Heart right ventricle (tissue), 16 donors: ENCODE measurements at places on chromosomes 16 and 17.

- peak; percentile 69 for DNase-seq
Observed at GRCh38 chr17:39547713-39548478, 59.8 kb downstream of the NEUROD2 start.

DNA sequence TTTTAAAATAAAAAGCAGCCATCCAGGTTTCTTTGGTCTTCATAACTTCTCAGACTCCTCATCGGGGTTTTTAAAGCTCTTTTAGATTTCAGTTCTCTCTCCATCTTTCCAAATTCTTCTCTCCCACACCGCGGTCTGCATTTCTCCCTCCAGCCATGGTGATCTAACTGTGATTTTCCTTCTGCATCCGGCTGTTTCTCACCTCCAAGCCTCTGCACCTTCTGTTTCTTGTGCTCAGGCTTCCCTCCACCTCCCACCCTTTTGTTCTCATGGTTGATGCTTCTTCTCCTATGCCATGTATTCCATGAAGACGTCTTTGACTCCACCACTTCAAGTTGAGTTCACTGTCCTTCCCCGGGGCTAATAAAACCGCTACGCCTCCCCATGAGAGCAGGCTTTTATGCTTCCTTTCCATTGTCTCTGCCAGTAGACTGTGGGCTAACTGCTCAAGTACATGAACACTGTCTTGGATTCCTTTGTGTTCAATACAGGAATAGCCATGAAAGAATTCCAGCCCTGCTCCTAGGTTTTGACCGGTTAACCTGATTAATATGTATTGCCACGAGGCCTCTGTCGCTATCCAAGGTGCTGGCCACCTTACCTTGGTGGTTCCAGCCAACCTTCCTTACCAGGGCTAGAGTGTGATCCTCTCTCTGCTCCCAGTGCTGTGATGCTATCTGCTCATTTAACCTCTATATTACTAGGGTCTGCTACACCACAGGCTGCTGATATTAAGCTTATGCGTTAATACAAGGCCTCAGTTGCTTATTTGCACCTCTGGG lies 625.1 kb downstream of the HS3ST4 start:
- no peak for DNase-seq

- no peak for DNase-seq
Observed at GRCh38 chr17:79041041-79041570, 17.1 kb downstream of the C1QTNF1 start.

DNA sequence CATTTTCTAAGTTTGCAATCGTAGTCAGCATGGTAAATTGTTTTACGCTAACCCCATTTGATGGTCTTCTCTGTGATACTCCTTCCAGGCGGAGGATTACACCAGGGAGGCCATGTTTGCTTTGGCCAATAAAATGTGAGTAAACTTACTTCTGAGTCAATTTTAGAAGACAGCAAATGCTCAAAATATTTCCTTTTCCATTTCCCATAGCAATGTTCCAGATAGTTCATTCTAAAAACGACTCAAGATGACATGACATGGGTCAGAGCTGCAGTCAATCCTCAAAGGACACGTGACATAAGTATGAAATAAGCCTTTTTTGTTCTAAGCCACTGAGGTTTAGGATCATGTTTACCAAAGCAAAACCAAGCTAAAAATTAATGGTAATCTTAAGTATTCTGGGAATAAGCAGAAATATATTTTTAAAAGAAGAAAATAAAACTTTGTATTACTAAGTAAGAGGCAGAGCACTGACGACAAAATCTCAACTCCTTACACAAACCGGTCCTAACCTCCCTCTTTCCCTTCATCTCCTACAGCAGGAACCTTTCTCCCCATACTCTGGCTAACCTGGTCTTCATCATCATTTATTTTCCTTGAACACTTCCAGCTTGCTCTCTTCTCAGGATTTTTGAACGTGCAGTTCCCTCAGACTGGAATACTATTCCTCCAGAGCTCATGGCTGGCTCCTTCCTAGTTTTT lies 266.2 kb downstream of the CEP112 start:
- DNase-seq, result no peak

GRCh38 chr16:10253409-10253808 lies 71.2 kb upstream of the GRIN2A start:
- DNase-seq, result no peak

GRCh38 chr16:76532188-76532973 lies 255.2 kb downstream of the CNTNAP4 start:
- no peak for DNase-seq

DNA sequence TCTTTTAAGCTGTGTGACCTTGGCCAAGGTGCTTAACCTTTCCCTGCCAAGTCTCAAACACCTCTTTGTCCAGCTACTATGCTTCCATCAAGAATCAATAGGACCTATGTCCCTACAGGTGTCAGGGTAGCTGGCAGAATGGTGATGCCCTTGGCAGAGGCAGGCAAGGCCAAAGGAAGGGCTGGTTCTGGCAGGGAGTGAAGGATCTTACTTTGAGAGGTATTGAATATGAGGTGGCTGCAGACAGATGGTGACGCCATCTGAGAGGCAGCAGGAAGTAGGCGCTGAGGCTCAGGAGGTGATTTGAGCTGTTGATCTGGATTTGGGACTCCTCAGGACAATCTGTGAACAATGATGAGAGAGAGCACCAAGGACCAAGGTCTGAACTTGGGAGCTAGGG lies 12.5 kb downstream of the ABCC3 start:
- DNase-seq, result no peak

DNA sequence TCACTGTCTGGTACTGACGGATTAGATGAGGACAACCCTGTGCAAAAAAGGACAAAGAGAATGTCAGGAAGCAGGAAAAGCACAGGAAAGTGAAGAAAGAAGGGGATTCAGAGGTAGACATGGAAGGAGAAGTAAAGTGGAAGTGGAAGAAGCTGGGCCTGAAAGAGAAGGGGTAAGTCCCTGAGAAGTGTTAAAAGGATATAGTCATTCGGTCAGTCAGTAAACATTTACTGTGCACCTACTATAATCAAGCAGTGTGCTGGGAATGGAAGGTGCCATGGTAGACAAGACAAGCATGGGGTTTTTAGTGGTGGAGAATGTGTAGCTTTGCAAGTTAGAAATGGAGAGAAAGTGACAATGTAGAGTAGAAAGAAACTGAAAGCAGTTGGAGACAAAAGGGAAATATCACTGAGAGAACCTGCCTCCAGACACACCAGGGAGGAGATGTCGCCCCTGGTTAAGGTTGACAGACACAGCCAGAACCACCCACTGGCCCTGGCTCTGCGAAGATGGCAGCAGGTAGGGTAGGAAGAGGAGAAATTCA lies 4.4 kb upstream of the SP2 start:
- no peak for DNase-seq

GRCh38 chr16:30649725-30650368 lies 913 bp upstream of the PRR14 start:
- no peak for DNase-seq

GRCh38 chr16:25093208-25094061 lies 18.1 kb upstream of the LCMT1 start:
- no peak for DNase-seq

DNA sequence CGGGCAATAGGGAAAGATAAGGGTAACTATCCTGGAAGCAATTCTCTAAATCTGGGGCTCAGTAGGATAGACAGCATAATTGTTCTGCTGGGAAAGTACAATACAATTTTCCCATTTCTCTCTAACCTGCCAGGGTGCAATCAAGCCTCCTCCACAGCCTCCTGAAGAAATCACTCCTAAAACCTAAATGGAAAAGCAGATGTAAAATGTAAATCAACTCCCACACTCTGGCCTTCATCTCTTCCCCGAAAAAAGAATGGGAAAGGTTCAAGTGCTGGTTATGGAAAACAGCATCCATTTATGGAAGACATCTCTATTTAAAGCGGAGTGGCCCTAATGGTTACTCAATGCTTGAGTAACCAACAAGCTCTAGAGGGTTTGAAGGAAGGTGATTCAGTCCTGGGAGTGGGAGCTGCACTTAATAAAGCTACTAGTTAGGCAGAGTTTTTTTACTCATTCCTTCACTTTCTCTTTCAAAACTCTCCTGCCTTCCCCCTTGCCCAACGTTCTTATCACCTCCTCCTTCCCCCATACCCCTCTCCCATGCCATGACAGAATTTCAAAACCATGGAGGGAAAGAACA lies 5.1 kb downstream of the MMD start:
- no peak for DNase-seq

GRCh38 chr17:52938623-52939230 lies 780.2 kb upstream of the CA10 start:
- DNase-seq, result no peak

DNA sequence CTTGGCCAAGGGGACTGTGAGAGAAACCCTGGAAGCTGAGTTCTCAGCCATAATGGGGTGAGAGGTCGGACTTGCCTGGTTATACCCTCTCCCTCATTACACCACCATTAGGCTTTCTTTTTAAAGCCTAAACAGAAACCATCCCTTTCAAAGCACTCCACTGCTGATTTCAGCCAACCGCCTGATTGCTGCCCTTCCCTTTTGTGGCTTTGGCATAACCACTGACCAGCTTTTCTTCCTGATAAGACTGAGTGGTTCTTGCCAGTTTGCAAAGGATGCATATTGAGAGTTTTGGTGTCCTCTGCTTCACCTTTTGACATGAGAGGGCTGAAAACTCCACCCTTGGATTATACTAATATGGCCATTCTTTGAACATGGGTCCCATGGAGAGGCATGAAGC lies 308.2 kb upstream of the GOT2 start:
- no peak for DNase-seq

DNA sequence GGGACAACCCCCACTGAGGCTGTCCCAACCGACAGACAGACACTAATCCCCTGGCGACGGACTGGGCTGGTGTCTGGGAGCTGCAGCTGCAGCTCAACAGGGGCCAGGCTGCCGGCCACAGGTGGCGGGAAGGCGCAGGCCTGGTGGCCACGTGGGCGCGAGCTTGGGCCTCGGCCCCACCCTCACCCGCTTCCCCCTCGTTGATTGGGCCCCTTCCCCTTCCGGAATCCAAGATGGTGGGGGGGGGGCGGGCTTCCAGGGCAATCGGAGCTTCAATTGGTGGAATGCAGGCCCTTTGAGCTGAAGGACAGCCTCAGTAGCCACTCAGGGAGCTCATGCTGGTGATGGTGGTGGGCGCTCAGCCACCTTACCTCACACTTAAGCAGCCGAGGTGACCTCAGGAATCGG lies 8.7 kb upstream of the TBX4 start:
- DNase-seq, result no peak

- DNase-seq, result no peak
Observed at GRCh38 chr16:89705006-89705405, 3.5 kb upstream of the SPATA2L start.

DNA sequence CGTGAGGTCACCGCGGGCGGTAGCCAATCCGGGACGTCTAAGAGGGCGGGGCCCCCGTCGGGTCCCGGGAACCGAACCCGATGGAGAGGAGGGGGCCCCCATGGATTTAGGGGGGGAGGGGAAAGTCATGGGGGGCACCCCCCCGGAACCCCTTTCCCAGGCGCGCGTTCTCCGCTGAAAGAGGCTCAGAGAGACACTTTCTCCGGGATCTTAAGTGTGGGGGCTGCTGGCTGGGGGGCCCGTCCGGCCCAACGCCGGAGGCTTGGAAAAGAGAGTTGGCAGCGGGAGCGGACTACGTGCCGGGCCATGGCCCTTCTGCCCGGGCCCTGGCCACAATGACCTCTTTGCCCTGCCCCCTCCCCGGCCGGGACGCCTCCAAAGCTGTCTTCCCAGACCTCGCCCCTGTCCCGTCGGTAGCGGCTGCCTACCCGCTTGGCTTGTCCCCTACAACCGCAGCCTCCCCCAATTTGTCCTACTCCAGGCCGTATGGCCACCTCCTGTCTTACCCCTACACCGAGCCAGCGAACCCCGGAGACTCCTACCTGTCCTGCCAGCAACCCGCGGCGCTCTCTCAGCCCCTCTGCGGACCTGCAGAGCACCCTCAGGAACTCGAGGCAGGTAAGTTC lies at the start of gene DLX4:
Gene DLX4 (plus strand): TSS at position 57 of the 626 bp plus-strand sequence. CDS start 279 bp downstream, at position 336.
- DNase-seq, result no peak

GRCh38 chr16:81651758-81652718 lies 127.1 kb upstream of the PLCG2 start:
- DNase-seq, result no peak

DNA sequence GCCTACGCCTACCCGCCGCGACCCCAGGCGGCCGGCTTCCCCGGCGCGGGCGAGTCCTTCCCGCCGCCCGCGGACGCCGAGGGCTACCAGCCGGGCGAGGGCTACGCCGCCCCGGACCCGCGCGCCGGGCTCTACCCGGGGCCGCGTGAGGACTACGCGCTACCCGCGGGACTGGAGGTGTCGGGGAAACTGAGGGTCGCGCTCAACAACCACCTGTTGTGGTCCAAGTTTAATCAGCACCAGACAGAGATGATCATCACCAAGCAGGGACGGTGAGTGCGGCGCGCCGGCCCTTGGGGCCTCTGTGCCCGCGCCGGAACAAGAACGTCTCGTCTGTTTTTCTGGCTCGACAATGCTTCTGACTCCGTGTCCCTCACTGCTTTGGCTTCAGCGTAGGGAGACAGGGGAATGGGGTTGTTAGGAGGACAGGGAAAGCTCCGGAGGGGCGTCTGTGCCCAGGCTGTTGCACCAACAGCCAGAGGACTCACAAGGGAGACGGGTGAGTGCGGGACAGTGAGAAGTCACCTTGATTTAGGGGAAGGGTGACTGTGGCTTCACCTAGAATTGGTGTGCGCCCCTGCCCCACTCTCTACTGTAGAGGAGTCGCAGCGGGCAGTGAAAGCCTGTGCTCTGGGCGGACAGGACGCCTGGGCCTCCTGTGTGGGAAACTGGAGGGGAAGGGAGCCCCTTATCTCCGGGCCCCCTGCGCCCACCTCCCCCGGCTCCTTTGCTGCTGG lies 806 bp downstream of the TBX21 start:
- DNase-seq, result no peak

DNA sequence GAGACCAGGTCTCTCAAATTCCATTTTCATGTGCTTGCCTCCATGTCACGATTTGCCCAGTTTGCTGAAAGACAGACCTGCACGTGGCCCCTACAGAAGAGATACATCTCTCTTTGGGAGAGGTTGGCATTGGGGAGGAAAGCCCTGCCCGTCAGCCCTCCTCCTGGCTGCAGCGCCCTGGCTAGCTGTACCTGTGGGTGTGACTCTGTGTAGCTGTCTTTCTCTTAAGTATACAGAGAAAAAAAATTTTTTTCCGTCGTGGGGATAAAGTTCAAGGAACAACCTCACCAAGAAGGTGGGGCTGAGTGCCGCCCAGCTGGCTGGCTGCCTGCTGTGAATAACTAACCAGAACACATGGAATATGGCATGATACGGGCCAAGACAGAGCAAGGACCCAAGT lies 26.5 kb downstream of the TMEM98 start:
- DNase-seq, result no peak

DNA sequence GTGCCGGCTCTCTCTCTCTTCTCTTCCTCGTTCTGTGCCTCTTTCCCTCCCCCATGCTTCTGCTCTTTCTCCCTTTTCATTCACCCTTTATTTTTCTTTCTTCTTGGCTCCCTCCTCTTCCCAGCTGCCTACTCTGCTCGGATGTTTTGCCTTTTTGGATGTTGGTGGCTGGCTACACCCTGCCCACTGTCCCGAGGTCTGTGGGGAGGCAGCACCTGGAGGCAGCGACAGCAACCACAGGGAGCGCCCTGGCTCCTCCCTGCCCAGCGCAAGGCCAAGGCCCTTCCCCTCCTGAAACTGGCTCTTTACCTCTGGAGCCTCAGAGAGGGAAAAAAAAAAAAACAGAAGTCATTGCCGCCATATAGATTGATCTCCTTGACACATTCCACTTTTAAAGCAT lies 20.0 kb downstream of the CLUAP1 start:
- DNase-seq, result no peak

GRCh38 chr16:25838724-25839186 lies 147.0 kb downstream of the HS3ST4 start:
- no peak for DNase-seq
